ENCODE measurements at places on chromosomes 6 and 20.

- no peak for DNase-seq
Observed at GRCh38 chr20:37734228-37734985, 40.6 kb downstream of the CTNNBL1 start.

DNA sequence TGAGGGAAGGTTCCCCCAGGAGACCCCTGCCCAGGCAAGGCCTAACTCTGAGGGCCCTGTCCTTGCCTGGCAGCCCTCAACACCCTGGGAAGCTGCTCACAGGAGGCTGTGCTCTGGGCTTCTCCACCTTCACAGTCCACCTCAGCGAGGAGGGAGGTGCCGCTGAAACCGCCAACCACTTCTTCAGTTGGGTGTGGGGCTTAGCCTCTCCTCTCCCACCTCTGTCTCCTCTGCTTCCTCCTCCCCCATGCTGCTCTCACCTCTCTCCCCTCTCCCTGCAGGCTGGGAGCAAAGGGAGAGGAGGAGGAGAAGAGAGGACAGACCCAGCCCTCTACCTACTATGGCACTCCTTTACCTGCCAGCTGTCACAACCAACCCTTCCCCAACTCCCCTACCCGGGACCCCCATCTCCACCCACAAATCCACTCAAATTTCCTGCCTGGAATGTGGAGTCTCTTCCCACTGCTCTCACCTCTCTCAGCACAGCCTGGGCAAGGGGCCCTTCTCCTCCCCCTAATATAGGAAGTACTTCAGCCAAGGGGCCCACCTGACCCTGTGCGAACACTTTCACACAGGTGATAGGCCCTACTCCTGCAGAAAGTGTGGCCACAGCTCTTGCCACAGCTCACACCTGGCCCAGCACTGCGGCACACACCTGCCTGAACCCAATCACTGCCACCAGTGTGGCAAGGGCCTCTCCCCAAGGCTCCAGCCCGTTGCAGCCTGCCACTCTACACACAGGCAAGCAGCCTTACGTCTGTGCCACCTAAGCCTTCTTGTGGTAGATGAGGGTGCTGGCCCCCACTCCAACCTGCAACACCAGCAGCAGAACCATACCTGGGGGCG, 7.2 kb downstream of the RING1 start:
- DNase-seq, result no peak

- no peak for DNase-seq
Observed at GRCh38 chr20:64010711-64011237, 25.2 kb upstream of the C20orf204 start.

GRCh38 chr6:37459981-37460800, 27.2 kb downstream of the CMTR1 start:
- no peak for DNase-seq

DNA sequence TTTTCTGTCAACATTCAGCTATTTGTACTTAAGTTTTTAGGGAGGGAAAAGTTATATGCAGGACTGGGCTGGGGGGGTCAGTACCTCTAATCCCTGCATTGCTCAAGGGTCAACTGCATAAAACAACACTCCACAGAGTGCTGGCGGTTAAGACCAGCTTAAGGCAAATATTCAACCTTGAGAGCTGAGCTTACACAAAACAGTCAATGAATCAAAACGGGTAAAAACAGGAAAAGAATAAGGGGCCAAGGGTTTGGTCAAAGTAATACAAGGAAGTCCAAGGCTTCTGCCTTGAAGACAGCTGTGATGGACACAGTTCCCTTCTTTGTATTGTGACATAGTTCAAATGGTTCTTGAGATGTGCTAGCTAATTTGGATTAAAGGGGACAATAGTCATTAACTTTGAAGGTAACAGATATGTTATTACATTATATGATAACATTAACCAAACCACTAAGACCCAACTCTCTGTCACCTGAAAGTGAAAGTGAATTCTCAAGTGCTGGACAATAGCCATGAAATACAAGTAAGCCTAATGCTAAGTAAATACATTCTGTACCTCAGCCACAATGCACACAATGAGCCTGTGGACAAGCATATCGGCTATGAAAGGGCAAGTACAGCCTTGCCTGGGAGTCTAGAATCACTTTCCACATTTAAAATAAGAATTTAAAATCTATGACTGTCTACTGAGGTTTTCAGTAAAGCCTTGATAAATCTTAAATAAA, 106.8 kb downstream of the PDE10A start:
- no peak for DNase-seq

DNA sequence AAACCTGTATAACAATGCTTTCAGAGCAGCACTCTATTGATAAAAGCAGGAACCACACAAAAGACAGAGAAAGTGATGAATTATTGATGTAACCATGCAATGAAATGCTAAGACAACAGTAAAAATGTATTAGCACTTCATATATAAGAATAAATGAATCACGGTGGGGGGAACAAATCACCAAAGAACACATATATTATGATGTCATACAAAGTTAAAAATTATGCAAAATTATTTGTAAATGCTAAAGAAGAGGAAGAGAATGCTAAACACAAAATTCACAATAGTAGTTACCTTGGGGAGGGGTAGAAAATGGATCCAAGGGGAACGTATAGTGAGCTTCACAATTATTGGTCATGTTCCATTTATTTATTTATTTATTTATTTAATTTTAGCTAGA, 133.9 kb downstream of the KIF13A start:
- DNase-seq, result no peak

GRCh38 chr6:25685251-25685650, 33.2 kb downstream of the SCGN start:
- DNase-seq, result no peak

- peak; percentile 28 for DNase-seq
Observed at GRCh38 chr20:47220161-47220582, 136.3 kb downstream of the ZMYND8 start.

- peak; percentile 21 for DNase-seq
Observed at GRCh38 chr6:3019065-3019464, 19.4 kb downstream of the NQO2 start.

- no peak for DNase-seq
Observed at GRCh38 chr20:63051186-63051860, 44.6 kb upstream of the BHLHE23 start.

- DNase-seq, result no peak
Observed at GRCh38 chr6:38567436-38567835, 72.3 kb downstream of the BTBD9 start.

DNA sequence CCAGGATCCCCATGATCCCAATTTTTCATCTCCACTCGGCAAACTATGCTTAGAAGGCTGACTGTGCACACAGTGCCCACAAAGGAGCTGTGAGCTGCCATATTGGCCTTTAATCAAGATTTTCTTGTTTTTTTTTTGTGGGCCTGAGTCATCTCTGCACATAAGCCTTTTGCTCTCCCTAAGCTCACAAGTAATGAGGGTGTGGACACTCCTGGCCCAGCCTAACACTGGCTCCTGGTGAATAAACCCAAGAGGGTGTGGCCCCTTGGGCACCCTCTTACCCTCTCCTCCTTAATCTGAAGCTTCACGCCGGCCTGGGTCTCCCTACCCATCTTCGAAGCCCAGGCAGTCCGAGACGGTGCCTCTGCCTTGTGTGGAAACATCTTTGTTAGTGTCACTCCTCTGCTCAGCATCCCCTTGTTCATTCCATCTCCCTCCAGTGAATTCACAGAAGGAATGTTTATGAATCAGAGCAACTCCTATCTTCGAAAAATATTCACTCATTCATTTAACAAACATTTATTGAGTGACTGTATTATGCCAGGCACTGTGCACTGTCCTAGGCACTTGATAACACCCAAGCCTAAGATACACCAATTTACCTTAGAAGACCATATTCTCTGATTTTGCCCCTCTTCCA, 22.2 kb upstream of the MRPS10 start:
- DNase-seq, result no peak

DNA sequence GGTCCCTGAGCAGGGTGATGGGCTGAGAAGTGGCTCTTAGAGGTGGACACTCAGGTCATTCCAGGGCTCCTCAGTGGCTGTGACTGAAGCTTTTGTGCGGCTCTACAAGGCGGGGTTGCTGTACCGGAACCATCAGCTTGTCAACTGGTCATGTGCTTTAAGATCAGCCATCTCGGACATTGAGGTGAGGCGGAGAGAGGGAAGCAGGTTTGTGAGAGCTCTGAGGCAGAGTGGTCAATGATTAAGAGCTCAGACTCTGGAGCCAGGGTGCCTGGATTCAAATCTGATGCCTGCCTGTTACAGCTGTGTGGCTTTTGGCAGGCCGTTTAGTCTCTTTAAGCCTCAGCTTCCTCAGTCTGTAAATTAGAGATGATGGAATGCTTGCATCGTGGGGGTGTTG, 3.0 kb downstream of the VARS2 start:
- no peak for DNase-seq

GRCh38 chr6:110981202-110981600, 637 bp upstream of the RPF2 start:
- DNase-seq, result no peak

GRCh38 chr20:32387252-32387651, 29.1 kb downstream of the ASXL1 start:
- DNase-seq, result peak; percentile 75

DNA sequence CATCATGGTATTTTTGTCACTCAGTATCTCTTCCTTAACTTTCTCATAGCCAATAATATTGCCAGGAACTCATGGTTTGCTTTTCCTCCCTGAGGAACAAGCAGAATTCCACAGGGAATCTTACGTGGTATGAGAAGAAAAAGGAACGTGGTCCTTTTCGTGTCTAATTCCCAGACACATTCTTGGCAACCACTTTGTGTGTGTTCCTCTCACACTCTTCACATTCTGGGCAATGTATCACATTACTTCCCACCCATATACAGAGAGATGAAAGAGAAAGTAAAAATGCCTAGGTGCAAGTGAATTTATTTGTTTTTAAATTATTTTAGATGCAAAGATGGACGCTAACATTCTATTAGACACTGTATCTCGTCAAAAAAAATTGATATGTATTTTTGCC, 102.7 kb downstream of the PTPRK start:
- no peak for DNase-seq

DNA sequence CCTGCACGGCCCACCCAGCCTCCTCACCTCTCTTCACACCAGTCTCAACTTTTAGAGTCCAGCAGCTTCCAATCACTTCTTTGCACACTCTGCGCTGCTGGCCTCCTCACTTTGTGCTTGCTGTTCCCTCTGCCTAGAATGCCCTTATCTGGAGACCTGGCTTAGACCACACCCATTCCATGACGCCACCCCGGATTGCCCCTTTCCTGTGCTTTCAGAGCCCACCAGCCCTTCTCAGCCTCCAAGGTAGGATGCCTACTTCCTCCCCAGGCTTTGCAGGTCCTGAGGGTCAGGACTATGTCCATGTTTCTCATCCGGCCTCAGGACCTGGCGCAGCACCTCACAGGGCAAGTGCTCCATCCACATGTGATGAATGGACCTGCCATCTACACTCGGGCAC, 27.0 kb upstream of the AVP start:
- DNase-seq, result no peak

- DNase-seq, result peak; percentile 85
Observed at GRCh38 chr6:20483887-20484497, 50.3 kb upstream of the CDKAL1 start.

DNA sequence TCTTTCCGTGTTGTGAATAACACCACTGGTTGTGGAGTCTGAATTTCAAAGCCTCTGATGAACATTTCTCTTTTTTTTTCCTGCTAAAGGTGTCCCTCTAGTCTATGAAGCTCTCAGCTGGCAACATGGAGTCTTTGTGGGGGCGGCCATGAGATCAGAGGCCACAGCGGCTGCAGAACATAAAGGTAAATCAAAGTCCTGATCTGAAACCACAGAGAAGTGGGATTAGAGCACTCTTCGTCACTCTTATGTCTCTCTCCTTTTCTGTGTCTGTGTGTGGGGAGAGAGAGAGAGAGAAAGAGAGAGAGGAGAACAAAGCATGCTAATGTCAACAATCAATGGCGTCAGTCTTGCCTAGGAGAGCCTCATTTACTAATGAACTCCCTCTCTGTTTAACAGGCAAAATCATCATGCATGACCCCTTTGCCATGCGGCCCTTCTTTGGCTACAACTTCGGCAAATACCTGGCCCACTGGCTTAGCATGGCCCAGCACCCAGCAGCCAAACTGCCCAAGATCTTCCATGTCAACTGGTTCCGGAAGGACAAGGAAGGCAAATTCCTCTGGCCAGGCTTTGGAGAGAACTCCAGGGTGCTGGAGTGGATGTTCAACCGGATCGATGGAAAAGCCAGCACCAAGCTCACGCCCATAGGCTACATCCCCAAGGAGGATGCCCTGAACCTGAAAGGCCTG, 4.2 kb downstream of the PCK1 start:
- DNase-seq, result no peak

GRCh38 chr20:43899274-43900120, 15.2 kb upstream of the TOX2 start:
- DNase-seq, result no peak

DNA sequence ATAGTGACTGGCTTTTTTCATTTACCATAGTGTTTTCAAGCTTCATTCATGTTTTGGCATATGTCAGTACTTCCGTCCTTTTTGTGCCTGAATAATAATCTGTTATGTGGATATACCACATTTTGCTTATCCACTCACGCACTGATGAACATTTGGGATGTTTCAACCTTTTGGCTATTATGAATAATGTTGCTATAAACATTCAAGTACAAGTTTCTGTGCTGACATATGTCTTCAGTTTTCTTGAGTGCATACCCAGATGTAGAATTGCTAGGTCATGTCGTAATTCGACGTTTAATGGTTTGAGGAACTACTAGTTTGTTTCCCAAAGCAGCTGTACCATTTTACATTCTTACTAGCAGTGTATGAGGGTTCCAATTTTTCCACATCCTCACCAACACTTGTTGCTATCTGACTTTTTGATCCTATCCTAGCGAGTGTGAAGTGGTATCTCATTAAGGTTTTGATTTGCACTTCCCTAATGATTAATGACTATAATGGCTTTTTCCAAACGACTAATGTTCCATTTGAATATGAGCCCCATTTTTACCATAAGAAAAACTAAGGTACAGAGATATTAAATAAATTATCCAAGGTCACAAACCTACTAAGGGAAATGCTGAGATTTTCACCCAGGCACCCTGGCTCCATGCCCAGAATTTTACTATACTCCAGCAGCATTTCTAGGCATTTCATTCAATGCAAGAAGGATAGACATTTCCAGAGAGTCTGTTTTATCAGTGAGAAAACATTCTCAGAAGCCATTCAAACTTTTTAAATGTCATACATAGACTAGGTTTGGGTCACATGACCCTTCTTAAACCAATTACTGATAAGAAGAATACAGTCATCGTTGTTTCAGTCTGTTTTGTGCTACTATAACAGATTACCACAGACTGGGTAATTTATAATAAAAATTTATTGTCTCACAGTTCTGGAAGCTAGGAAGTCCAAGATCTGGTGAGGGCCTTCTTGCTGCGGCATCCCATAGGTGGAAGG, 71.1 kb upstream of the RUNX2 start:
- DNase-seq, result peak; percentile 46

- DNase-seq, result no peak
Observed at GRCh38 chr20:58028123-58028522, 200.3 kb downstream of the ANKRD60 start.

Measured in MV-4-11 (cell line).